ENCODE measurements at places on chromosomes 7 and 10. TPM values are rescaled to one million over a fixed set of nuclear protein-coding genes. Genes with fewer than 3 reads are reported as not detected.

PNLIPRP1 gene
- not detected for polyA plus RNA-seq

ZNF789 gene
- polyA plus RNA-seq = 4.5 TPM

ITPRIP gene
- polyA plus RNA-seq = 24.7 TPM

MPP7 gene
- polyA plus RNA-seq = 0.09 TPM

LOXL4 gene
- 320 TPM for polyA plus RNA-seq

LIPF gene
- not detected for polyA plus RNA-seq

ODAD2 gene
- 1.7 TPM for polyA plus RNA-seq

DIP2C gene
- polyA plus RNA-seq = 11.8 TPM

ST8SIA6 gene
- polyA plus RNA-seq = not detected

HOXA6 gene
- polyA plus RNA-seq = 3.5 TPM

HOXA7 gene
- 15.8 TPM for polyA plus RNA-seq

MYH16 gene
- polyA plus RNA-seq = not detected

NEBL gene
- polyA plus RNA-seq = not detected

CNTNAP2 gene
- not detected for polyA plus RNA-seq

HHEX gene
- 0.10 TPM for polyA plus RNA-seq

TWNK gene
- polyA plus RNA-seq = 3.6 TPM

All from GM23248 (cell line).